Lower lobe of right lung (tissue), 2 donors: ENCODE measurements at places on chromosomes 6 and 20.

DNA sequence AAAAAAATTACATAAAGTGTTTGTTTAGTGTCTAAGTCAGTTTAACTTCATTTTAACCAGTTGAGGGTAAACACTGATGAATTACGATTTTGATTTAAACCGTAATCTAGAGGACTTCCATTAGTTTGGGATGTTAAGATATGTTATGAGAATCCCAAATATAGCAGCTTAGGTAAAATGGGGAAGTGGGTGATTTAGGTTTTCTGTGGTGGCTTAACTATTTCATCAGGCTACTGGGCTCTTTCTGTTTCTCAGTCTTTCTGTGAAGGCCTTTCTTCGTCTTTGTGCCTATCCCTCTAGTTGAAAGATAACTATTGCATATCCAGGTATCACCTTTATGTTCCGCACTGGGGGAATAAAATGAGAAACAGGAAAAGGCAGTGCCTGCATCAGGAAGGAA is 27.9 kb downstream of the CENPW start:
- no peak for DNase-seq

GRCh38 chr20:4910951-4911350 is 90.4 kb downstream of the SLC23A2 start:
- DNase-seq, result no peak

GRCh38 chr6:98970469-98970868 is 22.7 kb upstream of the FBXL4 start:
- DNase-seq, result no peak

- no peak for DNase-seq
Measured at GRCh38 chr20:55153001-55153645, 677.7 kb downstream of the DOK5 start.

- peak; percentile 74 for DNase-seq
Measured at GRCh38 chr6:34056305-34057108, 89.4 kb downstream of the GRM4 start.

DNA sequence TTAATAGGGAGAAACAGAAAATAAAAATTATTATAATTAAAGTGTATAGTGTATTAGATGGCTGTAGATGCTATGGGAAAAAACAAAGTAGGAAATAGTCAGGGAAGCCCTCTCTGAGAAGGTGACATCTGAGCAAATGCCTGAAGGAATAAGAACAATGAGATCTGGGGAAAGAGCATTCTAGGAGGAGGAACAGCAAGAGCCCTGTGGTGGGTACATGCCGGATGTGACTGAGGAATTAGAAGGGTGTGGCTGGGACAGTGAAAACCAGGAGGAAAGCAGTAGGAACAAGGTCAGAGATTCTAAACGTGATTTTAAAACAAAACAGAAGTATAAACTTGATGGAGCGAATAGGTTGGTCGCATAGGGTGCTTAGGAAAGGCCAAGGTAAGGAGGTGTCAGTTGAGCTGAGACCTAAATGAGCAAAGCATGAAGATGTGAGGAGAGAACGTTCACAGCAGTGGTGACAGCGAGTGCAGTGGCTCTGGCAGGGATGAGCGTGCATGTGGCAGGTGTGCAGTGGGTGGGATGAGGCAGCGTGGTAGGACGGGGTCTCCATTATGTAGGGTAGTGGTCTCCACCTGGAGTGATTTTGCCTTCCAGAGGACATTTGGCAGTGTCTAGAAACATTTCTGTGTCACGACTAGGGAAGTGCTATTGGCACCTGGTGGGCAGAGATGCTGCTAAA is 97.1 kb upstream of the MRPS10 start:
- DNase-seq, result no peak

DNA sequence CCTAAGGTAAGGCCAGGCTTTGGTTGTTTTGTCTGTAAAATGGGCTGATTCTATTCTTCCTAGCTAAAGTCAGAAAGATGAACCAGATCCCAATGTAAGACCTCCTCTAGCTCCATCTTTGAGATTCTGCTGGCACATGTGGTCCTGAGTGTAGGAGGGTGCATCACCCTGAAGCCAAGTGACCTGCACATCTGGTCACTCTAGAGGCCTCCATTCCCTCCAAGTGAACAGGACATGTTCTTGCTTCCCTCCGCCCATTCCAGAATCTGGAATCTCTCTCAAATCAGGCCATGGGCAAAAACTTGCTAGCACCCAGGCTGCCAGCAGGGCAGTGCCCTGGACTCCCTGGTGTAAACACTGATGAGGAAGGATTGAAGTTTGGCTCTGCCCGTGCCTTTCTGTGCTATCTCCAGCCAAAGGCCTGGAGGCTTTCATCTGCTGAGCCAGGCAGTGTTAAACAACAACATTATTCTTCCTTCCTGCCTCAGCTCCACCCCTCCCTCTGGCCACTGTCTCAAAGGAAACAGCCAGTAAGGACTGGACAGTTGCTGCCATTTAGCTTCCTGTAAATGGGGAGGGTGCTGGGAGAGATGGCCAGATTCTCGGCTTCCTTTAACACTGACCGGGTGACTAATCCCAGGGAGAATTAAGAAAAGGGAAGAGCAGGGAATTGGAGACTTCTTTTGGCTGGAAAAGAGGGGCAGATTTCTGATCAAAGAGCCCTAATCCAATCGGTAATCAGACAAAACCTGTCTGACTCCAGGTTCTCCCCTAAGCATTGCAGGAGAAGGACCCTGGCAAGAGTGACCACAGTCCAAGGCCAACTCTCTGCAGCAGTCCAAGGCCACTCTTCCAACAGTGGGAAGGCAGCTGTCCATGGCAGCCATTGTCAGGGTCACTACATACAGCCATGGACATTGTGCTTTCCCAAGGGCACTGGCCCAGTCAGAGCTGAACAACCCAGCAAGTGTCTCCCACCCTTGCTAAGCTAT is 19.5 kb upstream of the ADGRF1 start:
- DNase-seq, result no peak

GRCh38 chr6:143539106-143539505 is 27.6 kb upstream of the FUCA2 start:
- DNase-seq, result no peak

GRCh38 chr20:32236048-32236533 is 28.4 kb downstream of the POFUT1 start:
- no peak for DNase-seq

- no peak for DNase-seq
Measured at GRCh38 chr6:156948807-156949206, 171.6 kb downstream of the ARID1B start.

DNA sequence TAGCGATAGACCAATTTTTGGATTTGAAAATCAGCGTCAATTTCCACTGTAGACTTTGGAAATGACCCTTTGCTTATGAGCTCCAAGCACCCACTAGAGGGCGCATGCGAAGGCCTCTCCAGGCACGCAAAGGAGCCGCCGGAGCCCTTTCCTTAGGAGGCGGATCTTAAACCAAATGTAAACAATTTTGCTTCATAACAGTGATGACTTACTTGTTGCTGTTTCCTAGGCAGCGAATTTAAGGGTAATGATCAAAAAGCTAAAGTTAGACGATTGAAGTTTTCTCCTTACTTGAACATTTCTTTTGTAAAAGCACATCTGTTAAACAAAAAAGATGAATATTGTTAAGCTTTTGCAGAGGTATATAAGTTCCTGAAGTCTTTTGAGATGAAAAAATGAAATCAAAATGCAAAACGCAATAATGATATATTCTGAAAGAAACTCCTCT is 29.2 kb upstream of the EXOC2 start:
- DNase-seq, result peak; percentile 87

DNA sequence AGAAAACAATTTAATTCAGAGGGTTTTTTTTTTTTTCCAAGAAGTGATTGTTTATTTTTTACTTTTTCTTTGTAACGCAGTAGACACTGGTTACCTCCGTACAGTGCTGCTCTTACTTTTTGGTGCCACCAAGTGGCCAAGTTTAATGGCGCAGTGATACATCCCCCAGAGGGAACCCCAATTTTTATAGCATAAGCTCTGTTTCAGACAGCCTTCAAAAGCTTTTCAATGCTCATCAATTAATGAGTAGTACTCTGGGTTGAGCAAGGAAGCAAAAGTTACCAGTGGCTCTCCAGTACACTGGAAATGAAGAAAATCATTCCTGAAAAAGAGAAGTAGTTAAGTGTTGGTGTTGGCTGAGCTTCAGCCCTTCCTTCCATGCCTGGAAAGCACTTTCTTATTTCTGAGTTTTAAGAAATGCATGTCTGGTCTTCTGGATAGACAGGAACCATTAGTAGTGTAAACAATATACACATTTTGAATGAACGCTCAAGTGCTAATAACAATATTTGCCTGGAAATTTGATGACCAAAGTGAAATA is 129.1 kb upstream of the SMLR1 start:
- no peak for DNase-seq

GRCh38 chr6:38695227-38695900 is 7.6 kb downstream of the GLO1 start:
- no peak for DNase-seq

GRCh38 chr6:16305788-16306187 is 67.4 kb downstream of the GMPR start:
- DNase-seq, result no peak

DNA sequence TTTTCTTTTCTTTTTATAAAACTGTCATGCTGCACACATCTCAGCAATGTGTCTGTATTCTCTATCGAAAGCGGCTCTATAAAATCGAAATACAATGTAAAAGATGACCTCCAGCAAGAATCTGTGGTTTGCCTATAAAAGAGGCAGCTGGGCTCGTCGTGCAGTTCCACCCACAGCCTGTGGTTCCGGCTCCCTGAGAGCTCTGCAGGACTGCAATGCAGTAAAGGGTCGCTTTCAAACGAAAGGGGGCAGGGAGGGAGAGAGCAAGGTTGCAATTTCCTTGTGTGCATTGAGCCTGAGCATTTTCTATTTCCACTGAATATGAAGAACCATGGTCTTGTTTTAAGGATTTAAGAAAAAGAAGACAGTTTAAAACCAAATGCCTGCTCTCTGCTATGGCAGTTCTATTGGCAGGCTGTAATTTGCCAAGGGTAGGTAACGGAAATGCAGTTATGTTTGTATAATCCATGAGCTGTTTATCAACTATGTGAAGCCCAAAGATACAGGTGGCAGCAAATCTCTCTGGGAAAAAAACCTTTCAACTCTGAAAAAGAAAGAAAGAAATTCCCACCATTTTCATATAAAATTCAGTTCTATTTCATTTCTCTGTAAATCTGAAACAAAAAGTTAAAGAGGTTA is 236.5 kb downstream of the HACE1 start:
- no peak for DNase-seq

- DNase-seq, result no peak
Measured at GRCh38 chr6:30893001-30893591, 8.8 kb downstream of the DDR1 start.

DNA sequence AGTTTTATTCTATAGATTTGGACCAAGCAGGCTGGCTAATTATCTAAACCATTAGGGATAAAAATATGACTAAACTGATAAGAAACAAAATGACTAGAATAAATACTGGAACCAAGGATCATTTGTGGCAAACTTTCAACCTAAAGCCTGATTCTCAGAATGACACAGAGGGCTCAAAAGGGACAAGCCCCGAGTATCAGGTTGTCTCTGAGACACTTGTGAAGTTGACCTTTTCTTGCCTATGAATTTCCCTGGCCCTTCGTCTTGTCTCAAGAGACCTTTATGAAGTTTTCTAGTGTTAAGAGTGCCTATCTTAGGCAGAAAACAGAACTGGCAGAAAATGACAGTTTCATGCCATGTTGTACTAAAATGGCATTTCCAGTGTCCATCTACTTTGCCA is 68.3 kb downstream of the IMPG1 start:
- no peak for DNase-seq

GRCh38 chr20:25247518-25247955 is 348 bp upstream of the PYGB start:
- DNase-seq, result no peak

DNA sequence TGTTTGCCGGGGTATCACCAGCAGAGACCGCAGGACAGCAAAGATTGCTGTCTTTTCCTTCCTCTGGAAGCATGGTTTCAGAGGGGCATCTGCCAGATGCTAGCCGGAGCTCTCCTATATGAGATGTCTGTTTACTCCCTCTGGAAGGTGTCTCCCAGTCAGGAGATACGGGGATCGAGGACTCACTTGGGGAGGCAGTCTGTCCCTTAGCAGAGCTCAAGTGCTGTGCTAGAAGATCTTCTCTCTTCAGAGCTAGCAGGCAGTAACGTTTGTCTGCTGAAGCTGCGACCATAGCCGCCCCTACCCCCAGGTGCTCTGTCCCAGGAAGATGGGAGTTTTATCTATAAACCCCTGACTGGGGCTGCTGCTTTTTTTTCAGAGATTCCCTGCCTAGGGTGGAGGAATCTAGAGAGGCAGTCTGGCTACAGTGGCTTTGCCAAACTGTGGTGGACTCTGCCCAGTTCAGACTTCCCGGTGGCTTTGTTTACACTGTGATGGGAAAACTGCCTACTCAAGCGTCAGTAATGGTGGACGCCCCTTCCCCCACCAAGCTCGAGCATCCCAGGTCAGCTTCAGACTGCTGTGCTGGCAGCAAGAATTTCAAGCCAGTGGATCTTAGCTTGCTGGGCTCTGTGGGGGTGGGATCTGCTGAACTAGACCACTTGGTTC is 133.0 kb upstream of the FLRT3 start:
- no peak for DNase-seq

GRCh38 chr6:107490566-107491137 is 735 bp downstream of the SOBP start:
- DNase-seq, result no peak

DNA sequence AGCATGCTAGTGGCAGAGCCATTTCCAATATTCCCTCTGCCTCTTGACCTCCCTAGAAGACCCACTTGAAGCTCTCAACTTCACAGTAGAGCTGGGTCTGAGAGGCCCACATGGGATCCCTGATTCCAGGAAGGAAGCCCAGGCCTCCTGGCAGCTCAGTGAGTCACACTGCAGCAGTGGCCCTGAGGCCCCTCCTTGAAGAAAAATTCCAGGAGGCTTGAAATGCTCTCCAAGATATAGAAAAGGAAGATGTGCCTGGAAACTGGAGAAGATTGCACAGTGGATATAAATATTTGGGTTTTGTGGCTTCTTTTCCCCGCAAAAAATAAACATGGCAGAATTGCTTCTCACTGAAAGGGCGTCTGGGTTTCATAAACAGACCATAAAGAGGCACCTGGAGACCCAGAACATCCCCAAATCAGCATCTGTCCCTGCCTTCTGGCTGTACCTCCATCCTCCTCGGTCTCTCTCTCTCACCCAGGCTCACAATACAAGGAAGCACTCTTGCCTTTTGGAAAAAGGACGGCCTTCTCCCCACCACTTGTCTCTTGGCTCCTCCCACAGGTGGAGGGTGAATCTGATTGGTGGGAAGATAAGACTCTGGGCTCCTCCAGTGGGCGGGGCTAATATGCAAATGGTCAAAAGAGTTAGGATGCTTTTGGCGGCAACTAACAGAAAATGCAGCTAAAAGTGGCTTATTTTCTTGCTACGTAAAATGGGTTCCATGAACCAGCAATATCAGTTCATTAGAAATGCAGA is 200.0 kb upstream of the SULF2 start:
- DNase-seq, result no peak

GRCh38 chr20:53599378-53599777 is 5.7 kb upstream of the ZNF217 start:
- DNase-seq, result no peak

DNA sequence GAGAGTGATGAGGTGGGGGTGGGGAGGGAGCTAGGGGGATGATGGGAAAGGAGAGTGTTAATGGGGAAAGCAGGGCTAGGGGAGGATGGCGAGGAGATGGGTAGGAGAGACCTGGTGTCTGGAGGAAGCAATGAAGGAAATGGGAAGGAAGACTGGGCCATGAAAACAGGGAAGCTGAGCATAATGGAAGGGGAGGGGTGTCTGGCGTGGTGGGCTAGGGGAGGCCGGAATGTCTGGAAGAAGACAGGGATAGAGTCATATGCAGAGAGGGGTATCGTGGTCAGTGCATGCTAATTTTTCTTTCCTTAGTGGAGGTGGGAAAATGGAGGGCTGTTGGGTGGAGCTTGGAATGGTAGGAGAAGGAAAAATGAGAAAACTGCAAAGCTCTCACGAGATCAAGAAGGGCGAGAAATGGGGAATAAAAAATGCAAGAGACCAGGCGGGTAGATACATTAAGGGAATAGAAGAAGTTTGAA is 423 bp downstream of the KLHDC3 start:
- DNase-seq, result no peak
